ENCODE measurements at places on chromosomes 5 and 9.

GRCh38 chr9:618478-618877 is 223.0 kb upstream of the DMRT1 start:
- no peak for DNase-seq

DNA sequence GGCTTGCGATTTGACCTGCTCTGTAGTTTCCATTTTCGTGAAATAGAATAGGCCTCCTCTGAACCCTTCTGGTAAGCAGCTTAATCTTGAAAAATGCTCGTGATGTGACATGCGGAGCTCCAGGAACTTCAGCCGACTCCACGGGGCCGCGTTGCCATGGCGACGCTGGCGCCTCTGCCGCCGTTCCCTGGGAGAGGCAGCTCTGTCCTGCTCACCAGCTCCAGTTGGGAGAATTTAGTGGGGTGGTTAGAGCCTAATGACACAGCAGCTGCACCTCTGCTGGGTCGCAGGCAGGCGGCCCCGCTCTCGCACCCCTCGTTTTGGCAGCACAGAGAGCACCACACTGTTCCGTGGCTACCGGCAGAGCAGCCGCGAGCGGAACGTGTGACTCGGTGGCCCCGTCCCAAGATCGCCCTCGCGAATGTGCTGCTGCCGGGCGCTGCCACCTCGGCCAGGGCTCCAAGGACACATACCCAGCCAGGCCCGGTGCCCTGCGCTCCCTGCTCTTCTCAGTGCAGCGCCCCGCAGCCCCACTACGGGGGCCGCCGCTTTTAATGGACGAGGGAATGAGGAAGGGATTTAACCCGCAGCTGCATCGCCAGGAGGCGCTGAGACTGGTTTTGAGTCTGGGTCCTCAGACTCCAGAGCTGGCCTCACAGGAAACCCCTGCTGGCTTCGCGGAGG is 131.2 kb upstream of the LMX1B start:
- DNase-seq: no peak

DNA sequence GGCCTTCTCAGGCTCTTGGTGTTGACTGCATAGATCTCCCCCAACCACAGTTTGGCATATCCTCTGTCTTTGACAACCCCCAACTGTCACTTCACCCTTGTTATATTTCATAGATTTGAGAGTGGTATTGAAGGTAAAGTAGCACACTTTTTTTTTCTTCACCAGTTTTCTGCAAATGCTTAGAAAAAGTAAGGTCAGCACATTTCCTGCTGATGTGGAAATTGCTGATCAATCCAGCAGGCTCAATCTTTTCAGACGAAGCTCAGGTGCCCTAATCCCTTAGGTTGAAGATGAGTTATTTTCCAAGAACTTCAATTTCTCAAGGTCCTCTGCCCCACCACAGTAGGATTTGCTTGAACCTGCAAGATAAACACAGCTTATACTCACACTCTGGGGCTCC is 38.5 kb upstream of the ANKRD31 start:
- no peak for DNase-seq

- DNase-seq: no peak
Measured at GRCh38 chr9:33288828-33289483, 1.4 kb upstream of the NFX1 start.

GRCh38 chr9:82140471-82140870 is 151.9 kb downstream of the SPATA31D1 start:
- no peak for DNase-seq

GRCh38 chr5:175811589-175811988 is 59.8 kb upstream of the CPLX2 start:
- no peak for DNase-seq

DNA sequence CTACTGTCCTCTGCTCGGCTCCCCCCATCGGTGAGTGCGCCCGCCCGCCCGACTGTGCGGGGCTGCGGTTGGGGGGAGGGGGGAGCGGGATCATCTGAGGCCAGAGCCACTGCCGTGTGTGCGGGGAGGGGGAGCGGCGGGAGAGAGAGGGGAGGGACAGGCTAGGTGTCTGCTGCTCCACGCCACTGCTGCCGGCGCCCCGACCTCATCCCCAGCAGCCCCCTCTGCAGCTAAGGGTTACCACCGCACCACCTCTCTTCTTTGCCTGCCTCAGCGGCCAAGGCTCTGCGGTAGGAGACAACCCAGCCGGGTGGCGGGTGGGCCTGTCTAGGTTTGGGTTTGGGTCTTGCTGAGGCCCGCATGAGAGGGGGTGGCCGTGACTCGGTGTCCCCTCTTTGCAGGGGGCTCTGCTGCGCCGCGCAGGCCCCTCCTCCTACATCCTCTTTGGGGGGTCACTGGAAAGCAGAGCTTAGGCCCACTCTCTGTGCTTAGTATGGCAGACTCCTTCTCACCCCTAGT is 670 bp upstream of the PURA start:
- DNase-seq: no peak

DNA sequence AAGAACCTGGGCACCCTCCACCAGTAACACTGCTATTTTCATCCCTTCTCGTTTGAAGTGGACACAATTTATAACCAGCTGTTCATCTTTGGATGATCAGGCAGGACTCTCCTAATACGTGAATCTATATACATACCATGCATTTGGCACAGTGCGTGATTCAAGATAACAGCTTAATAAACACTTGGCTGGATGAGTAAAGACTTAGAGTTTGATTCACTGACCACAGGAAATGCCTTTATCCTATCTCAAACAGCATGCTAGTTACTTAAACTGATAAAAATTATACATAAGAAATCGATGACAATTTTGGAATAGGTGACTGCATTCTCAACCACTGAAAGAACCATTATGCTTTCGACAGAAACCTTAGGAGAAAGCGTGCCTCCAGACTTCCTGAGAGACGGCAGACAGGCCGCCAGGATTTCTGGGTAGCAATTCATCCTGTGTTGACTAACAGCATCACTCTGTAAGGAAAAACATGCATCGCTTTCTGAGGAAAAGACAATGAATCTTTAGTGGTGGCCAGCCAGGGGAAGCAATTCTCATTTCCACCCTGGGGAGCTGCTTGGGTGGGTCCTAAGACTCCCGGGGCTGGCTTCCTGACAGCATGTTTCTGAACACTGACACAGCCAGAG is 9.7 kb downstream of the MRPL36 start:
- no peak for DNase-seq

- DNase-seq: no peak
Measured at GRCh38 chr5:174796711-174797192, 72.4 kb downstream of the MSX2 start.

- no peak for DNase-seq
Measured at GRCh38 chr5:124466011-124466410, 280.4 kb downstream of the ZNF608 start.

DNA sequence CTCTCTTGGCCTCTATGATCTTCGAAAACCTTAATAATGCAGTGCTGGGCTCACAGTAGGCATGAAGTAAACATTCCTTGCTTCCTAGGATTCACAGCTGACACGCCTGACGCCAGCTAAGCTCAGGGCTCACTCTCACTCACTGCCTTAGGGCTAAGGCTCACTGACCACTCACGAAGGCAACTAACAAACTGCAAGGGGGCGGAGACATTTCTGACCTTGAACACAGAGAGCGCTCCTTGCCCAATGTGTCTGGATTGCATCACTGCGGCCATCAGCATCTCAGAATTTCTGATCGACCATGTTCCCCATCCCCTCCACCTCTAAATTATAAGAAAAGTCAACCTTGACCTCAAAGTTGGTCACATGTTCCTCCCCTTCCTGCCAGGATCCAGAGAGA is 372.6 kb downstream of the EBF1 start:
- DNase-seq: no peak

DNA sequence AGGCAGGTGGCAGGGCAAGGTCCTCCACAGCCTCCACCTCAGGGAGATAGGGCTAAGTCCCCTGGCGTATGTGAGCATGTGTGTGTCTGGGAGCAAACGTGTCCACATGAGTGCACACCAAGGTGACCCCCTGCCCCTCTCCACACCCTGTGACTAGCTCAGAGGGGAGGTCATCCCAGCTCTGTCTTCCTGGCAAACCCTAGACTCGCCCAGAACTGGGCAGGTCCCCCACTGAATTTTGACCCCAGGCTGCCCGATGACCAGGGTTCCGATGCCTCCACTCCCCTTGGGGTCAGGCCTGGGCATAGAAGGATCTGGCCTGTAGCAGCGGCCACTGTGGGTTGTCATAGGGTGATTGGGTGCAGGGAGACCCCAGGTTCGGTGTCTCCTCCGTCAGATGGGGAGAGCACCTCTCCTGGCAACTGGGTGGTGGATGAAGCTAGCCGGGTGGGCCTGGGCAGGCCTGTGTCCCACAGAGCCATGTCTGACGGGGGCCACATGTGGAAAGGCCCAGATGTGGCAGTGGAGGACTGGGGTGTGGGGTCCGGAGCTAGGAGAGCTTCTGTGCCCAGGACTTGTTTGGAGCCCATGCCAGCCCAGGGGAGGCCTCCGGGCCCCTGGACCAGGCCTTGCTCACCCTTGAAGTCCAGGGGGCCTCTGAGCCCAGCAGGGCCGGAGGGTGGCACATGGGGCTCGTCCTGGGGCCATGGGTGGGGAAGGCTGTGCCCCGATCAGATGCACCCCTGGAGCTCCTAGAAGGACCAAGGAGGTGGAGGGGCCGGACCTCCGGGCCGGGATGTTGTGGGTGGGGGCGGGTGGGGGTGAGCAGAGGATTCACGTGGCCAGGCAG is 6.2 kb downstream of the DIPK1B start:
- no peak for DNase-seq

DNA sequence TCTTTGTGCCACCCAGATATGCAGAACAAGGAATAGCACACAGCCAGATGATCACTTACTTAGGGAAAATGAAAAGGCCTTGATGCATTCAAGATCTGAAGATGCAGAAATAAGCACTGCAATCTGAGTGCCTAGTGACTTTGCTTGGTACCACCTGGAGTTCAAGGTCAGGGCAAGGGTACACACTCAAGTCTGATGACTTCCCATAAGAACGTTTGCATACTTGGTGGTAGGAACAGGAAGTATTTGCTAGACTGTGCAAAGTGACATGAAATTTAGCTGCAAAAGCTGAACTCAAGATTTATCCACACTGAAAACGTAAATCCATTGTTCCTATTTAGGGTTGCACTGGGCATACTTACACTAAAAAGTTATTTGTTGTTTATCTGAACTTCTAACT is 177.1 kb downstream of the PIK3R1 start:
- DNase-seq: no peak

DNA sequence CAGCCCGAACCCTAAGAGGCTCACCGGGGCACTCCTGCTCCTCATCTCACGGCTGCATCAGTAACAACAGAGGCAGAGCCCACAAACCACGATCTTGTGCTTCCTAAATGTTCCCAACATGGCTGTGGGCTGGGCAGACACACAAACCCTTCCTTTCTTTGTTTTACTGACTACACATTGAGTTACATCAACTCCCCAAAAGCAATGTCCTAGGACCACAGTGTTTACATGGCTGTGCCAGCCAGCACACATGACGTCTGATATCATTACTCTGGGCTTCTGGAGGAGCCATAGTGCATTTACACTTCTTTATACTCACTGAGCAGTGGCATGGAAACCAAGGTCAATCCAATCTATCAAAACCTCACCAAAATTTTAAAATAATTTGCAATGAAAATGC is 101.4 kb downstream of the LHFPL2 start:
- DNase-seq: no peak

- DNase-seq: no peak
Measured at GRCh38 chr9:95076696-95077052, 240.8 kb downstream of the FANCC start.

GRCh38 chr5:176648474-176649194 is 1.4 kb downstream of the TSPAN17 start:
- DNase-seq: no peak

GRCh38 chr5:10266137-10266536 is 16.1 kb downstream of the CCT5 start:
- DNase-seq: no peak

DNA sequence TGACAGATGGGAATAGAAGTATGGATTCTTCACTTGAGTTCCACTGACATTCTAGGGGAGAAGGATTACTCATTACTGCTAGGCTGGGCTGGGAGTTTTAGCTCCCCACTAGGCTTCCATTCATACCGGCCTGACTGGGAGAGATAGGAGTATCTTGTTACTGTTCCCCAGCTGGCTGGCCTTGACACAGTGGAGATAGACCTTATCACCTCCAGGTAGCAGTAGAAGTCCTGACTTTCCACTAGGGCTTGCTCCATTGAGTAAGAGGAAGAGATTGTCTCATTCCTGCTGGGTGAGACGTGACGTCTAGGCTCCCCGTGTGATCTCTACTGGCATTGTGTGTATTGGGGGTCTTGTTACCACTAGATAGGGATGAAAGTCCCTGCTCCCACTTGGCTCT is 156.4 kb downstream of the CACNA1B start:
- no peak for DNase-seq

DNA sequence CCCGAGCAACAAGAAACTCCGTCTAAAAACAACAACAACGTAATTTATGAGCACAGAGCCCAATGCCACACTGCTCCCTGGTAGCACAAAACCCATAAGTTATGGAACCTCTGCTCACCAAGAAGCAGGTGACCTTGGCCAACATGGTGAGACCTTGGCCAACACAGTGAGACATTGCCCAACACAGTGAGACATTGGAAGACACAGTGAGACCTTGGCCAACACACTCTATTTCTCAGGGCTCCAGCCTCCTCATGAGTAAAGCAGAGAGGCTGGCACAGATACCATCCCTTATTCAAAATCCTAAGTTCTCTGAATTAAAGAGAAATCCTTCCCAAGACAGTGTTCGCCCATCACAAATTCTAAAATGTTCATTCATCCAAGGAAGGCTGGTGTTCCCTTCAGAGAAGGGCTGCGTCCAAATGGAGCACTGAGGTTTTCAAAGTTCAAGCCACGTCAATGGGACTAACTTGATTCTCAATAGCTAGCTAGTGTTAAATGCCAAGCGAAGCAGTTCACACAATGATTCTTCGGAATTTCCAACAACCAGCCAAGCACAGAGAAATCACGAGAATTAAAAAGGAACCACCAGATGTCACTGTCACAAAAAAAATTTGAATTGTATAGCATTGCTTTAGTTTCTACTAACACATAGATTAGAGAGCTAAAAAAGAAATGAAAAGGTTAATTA is 29.5 kb downstream of the TTC39B start:
- no peak for DNase-seq

DNA sequence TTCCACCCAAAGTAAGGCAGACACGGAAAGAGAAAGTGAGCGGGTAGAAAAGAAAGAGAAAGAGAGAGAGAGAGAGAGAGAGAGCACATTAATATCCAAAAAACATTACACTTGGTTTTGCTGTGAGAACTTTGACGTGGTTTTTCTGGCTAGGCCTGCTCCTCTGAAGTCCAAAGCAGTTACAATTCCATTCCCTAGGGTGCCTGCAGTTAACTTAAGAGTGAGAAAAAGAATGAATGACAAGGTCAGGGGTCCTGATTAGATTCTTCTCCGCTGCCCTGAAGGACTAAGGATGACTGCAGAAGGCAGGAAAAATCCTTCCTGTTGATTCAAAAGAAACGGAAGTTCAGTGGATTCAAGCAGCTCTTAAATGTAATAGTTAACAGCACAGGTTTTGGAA is 589.8 kb downstream of the PRELID2 start:
- DNase-seq: no peak
